ENCODE measurements at places on chromosomes 1 and 21.

DNA sequence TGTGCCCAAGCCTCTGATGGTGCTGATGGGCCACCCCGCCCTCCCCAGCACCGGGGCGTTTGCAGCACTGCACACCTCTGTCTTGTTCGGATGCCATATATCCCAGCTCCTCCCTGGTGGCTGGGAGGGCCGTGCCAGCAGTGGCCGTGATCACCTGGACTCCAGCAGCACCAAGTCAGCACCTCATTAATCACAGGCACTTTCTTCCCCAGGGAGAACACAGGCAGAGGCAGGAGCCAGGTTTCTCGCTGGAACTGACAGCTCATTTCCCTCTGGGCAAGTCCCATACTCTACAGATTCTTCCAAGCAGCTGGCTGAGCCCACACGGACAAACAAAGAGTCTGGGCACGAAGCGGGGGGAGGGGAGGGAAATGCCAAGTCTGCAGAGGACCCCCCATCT lies 141.7 kb upstream of the EDN2 start:
- H3K27ac ChIP-seq = no peak overlapping the region
- H3K36me3 ChIP-seq = peaks cover 3% of the 10 kb centered on the region
- no peak overlapping the region for H3K4me3 ChIP-seq

DNA sequence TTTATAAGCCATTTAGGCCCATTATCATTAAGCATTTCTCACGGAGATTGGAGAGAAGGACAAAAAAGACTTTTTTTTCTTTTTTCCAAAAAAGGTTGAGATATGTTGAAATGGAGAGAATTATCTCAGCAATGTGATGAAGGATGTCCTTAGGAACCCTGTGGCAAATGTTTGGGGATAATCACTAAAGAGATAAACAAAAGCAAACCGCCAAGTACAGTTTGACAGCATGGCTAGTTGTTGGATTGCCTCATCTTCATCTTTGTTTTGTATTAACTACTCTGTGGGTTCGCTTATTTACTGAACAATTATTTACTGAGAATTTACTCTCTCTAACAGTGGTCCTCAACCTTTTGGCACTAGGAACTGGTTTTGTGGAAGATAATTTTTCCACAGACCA lies 97.4 kb upstream of the HP1BP3 start:
- H3K27ac ChIP-seq = no peak overlapping the region
- H3K27me3 ChIP-seq = no peaks in the 10 kb centered on the region

- peaks cover 11% of the 10 kb centered on the region for H3K27me3 ChIP-seq
- peaks cover 7% of the 10 kb centered on the region for H3K36me3 ChIP-seq
- H3K27ac ChIP-seq = peak overlapping the region; percentile 22
- DNase-seq = peak; percentile 32
These were observed 717 bp upstream of the BATF3 start for GRCh38 chr1:212700223-212700891.

- H3K36me3 ChIP-seq = no peaks in the 10 kb centered on the region
- H3K4me3 ChIP-seq = no peak overlapping the region
- no peak overlapping the region for H3K27ac ChIP-seq
- DNase-seq = no peak
- no peaks in the 10 kb centered on the region for H3K4me1 ChIP-seq
These were observed 46.0 kb downstream of the PTGER3 start for GRCh38 chr1:71001624-71002023.

DNA sequence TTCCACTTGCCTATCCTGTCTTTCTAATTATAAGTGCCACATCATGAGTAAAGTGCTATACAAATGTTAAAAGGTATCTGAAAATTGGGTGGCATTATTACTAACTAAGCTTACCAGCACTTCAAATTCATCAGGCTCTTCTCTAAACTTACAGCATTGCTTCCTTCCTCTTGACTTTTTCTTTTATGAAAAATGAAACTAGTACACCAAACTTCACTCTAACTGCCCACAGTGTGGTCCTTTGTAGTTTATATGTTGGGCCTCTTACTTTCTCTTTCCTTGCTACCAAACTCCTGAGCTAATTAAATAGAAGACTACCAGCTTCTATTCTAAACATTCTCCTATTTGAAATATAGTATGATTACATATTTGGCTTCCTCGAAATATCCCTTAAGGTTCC lies 81.8 kb downstream of the NOTCH2 start:
- peak overlapping the region; percentile 19 for H3K4me3 ChIP-seq
- peaks cover 18% of the 10 kb centered on the region for H3K4me1 ChIP-seq
- peaks cover 11% of the 10 kb centered on the region for H3K36me3 ChIP-seq
- no peak for DNase-seq

- peaks cover 37% of the 10 kb centered on the region for H3K27me3 ChIP-seq
- no peak for DNase-seq
- no peak overlapping the region for H3K27ac ChIP-seq
- H3K4me1 ChIP-seq = no peaks in the 10 kb centered on the region
- H3K4me3 ChIP-seq = no peak overlapping the region
These were observed 64.3 kb upstream of the TINAGL1 start for GRCh38 chr1:31511848-31512615.

GRCh38 chr1:153386500-153386901 lies 4.4 kb downstream of the S100A8 start:
- H3K36me3 ChIP-seq = no peaks in the 10 kb centered on the region
- H3K27me3 ChIP-seq = peaks cover 56% of the 10 kb centered on the region
- H3K27ac ChIP-seq = no peak overlapping the region
- no peaks in the 10 kb centered on the region for H3K4me1 ChIP-seq
- DNase-seq = no peak

DNA sequence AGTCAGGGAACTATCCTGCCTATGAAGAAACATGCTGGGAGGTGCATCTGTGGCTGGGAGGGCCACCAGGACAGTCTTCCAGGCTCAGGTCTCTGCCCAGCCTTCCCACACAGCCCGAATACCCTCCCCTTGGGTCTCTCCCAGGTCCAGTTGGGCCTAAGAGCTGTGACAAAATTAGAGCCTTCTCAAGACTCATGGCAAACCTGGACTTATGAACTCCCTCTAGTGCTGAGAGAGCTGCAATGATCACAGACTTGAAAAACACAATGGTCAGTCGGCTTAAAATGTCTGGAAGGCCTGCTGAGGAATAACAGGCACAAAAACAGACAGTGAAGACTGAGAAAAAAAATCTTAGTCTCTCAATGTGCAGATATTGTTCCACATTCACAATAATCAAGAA lies 325.1 kb downstream of the BRINP2 start:
- no peak overlapping the region for H3K27ac ChIP-seq
- H3K4me1 ChIP-seq = no peaks in the 10 kb centered on the region
- DNase-seq = no peak
- H3K4me3 ChIP-seq = no peak overlapping the region
